ENCODE measurements at places on chromosomes 5 and 9.

DNA sequence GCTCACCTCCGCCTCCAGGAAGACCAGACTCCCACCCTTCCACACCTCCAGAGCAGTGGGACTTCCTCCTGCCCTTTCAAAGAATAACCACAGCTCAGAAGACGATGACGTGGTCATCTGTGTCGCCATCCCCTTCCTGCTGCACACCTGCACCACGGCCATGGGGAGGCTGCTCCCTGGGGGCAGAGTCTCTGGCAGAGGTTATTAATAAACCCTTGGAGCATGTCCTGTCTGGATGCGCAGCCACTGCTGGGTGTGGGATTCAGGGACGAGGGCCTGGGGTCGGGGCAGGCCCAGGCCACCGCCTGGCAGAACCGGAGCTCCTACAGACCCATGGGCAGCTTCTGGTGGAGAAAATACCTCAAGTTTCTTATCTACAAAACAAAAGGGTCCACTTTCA is 5.0 kb downstream of the PAEP start:
- DNase-seq, result no peak

- no peak for DNase-seq
These were observed 289.4 kb downstream of the PDE4D start for GRCh38 chr5:59604111-59604510.

DNA sequence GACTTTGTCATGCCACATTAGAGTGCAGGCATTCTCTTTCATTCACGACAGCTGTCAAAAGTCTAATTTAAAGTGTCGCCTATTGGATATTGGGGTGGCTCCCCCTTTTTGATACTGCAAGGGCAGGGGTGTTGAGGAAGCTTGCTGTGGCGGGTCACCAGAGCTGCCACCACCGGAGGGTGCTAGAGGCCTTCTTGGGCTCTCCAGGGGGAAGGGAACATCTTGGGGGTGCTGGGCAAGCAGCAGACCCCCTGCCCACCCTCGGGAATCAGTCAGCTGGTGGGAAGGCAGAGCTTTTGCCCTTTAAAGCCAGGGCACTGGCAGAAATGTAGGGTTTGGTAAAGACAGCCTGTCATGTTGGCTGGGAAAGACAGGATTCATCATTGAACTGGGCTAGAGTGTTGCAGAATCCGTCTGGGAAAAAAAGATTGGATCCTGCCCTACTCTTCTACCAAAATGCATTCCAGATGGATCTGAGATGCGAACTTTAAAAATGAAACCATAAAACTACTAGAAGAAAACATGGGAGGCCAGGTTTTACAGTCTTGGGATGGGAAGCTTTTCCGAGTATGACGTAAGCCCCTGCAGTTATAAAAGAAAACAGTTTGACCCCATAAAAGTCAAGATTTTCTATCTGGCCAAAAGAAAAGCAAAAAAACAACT is 22.3 kb downstream of the COL5A1 start:
- no peak for DNase-seq

- no peak for DNase-seq
These were observed 1978.6 kb upstream of the CDH6 start for GRCh38 chr5:29214839-29215238.

DNA sequence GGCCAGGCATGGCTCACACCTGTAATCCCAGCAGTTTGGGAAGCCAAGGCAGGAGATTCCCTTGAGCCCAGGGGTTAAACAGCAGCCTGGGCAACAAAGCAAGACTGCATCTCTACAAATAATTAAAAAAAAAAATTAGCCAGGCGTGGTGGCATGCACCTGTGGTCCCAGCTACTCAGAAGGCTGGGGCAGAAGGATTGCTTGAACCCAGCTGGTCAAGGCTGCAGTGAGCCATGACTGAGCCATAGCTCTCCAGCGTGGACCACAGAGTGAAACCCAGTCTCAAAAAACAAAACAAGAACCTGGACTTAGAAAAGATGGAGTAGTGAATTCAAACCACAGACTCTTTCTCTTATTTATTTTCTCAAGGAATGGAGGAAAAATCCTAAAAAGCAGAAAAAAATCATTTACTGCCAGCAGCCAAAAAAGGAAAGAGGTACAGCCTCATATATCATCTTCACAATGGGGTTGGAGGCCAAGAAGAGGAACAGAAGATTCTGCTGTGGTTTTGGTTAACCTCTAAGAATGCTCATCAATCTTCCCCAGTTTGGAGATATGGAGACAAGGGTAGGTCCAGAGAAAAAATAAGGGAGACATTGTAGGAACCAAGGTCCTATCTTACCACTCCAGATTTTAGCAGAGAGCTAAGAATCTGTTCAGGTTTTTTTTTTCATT is 40.0 kb upstream of the MYO10 start:
- DNase-seq, result no peak

GRCh38 chr5:41808294-41808693 is 61.9 kb downstream of the OXCT1 start:
- DNase-seq, result no peak

DNA sequence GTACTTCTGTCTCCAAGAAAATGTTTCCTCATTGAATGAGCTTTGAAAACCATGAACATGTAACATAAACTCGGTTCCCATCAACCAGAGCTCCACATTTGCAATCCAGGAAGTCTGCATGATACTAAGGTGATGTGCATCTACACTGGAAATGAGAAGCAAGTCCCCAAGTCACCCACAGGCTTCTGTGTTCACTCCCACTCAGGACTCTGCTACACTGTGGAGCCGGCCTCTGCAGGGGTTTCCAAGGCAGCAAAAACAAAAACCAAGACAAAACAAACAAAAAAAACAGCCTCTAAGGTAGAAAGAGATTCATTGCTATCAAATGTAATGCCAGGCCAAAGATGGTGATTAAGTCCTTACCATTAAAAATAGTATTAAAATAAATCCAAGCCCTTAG is 593.7 kb downstream of the IRX1 start:
- DNase-seq, result no peak

- no peak for DNase-seq
These were observed 5.3 kb downstream of the RALGDS start for GRCh38 chr9:133115604-133116345.

DNA sequence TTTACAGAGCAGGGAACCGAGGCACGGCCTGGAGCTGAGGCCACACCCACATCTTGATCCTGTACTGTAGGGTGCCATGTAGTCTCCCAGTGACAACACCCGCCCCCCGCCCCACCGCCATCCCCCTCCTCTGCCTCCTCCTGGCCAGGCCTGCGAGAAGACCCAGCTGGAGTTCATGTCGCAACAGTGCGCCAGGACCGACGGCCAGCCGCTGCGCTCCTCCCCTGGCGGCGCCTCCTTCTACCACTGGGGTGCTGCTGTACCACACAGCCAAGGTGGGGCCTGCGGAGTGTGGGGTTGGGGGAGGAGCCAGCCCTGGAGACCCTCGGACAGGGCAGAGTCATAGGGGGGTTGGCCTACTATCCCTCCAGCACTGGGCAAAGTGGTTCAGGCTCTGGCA is 14.5 kb downstream of the ADAMTS13 start:
- DNase-seq, result no peak

- DNase-seq, result no peak
These were observed 53.2 kb downstream of the BOD1 start for GRCh38 chr5:173563246-173563645.

GRCh38 chr5:73280386-73280785 is 107.4 kb downstream of the TMEM174 start:
- DNase-seq, result no peak

- peak; percentile 26 for DNase-seq
These were observed at the start of gene CHSY3 for GRCh38 chr5:129904102-129904666. CHSY3 (plus strand) TSS chr5:129904465.

DNA sequence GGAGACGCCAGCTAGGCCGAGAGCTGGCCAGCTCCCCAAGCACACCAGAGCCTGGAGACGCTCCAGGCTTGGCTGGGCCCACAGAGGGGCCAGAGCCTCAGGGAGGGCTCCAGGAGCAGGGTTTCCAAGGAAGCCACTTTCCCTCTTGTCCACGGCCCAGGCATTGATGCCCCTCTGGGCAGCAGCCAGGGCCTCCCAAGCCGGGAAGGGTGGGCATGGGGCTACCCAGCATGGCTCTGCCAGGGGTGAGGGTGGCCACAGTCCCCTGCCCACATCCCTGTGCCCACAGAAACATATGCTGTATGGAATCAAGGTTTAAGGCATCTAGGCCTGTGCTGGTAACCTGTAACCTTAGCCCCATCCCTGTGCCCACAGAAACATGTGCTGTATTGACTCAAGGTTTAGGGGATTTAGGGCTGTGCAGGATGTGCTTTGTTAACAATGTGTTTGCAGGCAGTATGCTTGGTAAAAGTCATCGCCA is 1.5 kb upstream of the DPP7 start:
- no peak for DNase-seq

DNA sequence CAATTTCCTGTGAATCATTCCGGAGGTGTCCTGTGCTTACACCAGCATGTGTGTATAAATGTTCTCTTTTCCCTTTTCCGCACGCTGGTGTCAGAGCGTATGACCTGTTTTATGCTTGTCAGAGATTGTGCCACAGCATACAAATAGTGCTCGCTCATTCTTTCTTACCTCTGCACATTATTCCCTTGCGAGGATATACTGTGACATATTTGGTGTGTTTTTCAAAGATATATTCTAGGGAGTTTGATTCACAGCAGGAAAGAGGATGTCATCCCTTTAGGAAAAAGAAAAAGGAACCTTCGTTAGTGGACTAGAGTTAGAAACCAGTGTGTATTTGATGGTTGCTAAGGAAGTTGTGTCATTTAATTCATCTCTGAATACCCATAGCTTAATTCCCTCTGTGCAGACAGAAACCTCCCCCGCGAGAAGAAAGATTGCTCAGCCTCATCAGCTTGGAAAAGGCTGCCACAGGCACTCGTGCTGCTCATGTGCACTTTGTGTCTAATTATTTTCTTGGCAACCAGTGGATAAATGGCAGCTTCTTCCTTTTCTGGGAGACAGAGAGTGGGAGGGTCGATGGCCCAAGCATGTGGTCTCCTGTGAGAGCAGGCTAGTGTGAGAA is 14.7 kb upstream of the CCIN start:
- no peak for DNase-seq

- DNase-seq, result peak; percentile 55
These were observed 10.9 kb upstream of the GADD45G start for GRCh38 chr9:89593727-89594427.
